ENCODE measurements at places on chromosomes 1 and 21.

GRCh38 chr1:30371888-30372791 is 351.2 kb downstream of the MATN1 start:
- no peak for DNase-seq

DNA sequence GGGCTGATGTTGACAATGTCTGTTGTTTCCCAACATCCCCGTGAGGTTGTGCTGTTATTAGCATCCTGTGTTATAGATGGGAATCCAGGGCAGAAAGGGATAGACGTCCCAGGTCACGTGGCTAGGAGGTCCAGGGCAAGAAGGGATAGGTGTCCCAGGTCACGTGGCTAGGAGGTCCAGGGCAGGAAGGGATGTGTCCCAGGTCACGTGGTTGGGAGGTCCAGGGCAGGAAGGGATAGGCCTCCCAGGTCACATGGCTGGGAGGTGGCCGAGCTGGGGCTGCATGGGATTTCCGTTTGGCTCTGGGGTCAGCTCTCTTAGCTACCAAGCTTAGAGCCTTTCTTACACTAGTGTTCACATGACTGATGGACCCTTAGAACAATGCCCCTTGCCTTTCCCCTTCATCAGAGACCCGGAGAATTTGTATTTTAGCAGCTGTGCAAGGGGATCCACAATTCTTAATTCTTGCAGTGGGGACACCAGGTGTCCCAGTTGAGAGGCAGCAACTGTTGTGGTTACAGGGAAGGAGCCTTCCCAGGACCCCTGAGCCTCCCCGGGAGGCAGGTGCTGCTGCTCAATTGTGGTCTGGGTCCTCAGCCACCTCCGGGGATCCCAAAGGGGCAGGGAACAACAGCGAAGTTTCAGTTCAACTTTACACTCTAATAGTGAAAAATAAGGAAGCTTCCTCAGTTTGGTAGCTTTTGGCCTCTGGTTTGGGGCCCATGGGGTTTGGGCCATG is 69.2 kb downstream of the UMODL1 start:
- DNase-seq: no peak

DNA sequence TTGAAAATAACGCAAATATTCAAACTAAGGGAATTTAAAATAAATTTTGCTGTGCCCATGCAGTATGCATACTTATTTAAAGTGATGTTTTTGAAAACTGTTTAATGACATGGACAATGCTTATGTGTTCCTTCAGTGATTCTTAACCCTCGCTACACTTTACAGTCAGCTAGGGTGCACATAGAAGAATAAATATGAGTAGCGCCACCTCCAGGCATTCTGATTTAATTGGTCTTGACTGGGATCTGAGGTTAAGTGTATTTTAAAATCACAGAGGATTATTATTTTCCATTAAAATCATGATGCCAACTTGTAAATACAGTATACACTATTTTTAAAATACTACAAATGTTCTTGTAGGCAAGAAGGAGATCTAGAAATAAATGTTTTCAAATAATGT is 373.5 kb upstream of the ADGRL4 start:
- no peak for DNase-seq

DNA sequence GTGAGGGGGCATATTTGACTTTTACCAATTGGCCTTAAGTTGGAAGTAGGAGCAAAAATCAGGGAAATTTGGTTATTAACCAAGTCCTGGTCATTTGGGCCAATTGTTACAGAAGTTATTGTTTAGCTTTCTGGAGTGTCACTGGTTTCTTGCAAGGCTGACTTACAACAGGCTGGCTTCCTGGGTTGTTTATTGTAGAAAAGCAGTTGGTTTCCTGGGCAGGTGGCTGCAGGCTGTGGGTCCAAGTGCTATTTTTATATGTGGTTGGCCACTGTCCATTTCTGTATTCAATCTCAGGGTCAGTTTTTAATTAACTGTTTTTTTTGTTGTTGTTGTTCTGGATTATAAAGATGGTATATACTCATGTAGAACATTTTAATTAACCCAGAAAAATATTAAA is 174.1 kb downstream of the KCNJ6 start:
- DNase-seq: no peak

- no peak for DNase-seq
Observed at GRCh38 chr1:40385437-40386358, 12.2 kb downstream of the SMAP2 start.
